ENCODE measurements at places on chromosomes 5 and 9.
A peak's percentile ranks its signal among the peaks of the same experiment; 100 is the strongest.

DNA sequence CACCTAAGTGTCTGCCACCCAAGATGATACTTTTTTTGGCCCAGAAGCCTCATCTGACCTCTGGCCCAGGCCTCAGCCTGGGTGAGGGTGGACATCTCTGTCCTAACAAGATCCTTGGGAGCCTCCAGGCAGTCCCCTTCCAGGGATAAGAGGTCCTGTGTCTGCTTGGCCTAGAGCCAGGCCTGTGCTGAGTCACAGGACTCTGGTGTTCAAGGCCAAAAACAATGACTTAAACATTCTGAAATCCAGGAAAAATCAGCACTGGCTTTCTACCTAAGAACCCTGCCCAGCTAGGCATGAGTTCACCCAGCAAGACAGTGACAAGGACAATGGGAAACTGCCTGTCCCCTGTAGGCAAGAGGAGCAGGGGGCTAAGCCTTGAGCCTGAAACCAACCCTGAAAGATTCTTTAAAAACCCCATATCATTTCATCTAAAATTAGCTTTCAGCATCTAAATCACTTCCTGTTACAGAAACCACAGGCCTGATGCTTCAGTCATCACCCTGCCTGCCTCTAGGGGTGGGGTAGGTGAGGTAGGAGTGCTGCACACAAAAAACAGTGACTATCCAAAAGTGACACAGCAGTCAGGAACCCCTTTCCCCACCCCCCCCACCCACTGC lies 29.9 kb downstream of the CSF2 start:
- peak; percentile 81 for DNase-seq

DNA sequence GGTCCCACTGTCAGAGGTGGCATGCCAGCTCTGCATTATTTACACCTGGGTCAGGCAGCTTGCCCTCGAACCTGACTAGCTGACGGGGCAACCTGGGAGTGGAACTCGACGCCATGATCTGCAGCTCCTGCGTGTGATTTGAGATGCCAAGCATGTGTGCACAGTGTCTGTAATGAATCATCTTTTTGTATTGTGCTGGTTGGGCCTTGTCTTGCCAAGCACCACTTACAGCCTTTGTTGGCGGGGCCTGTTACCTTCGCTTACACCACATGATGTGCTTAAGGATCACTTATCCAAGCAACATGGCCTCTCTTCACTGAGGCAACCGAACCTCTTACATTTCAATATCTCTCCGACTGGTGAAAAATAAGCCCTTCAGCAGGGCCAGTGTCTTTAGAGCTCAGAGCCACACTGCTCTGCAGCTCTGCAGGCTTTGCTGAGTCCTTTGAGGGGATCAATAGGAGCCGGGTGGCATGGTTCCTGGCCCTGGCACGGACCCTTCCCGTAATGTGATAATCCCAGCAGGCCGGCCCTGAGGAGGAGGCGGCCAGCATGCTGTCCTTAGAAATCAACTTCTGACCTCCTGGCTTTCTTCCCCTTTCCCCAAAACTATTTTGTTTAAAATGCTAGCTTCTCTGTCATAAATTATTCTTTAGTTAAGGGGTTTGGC lies 297.7 kb upstream of the CD180 start:
- DNase-seq = no peak

- DNase-seq = no peak
Measured at GRCh38 chr5:25107853-25108252, 463.1 kb upstream of the CDH10 start.

GRCh38 chr5:123518111-123518510 lies 6.1 kb downstream of the CSNK1G3 start:
- no peak for DNase-seq

DNA sequence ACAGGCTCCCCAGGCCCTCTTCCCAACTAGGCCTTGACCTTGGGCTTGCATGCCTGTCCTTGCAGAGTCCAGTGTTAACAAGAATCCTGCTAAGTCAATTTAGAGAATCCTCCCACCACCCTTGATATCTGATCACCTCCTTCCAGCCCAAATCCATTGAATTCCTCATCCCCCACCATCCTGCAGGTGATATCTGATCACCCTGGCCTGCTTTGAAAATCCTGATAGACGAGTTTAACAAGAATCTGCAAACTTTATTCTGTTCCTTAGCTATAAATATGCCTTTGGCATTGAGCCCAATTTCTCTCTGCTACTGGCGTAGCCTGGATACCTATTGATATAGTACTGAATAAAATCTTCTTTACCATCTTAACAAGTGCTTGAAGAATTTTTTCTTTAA lies 125.5 kb downstream of the DIRAS2 start:
- no peak for DNase-seq

DNA sequence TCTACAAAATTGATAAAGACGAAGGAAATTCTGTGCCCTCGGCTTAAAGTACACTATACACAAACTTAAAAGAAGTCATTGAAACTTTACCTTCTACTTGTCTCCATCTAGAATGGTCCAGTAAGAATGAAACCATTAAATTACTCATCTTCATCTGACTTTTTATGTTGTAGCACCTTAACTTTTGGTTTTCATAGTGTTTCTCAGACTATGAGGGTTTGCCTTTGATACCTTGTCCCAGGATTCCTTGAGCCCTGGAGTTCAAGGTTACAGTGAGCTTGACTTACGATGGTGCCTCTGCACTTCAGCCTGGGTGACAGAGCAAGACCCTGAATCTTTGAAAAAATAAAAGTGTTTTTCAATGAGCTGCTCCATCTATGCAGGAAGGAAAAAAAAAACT lies 132.2 kb downstream of the CDC42SE2 start:
- no peak for DNase-seq

GRCh38 chr5:22611327-22611726 lies 241.8 kb downstream of the CDH12 start:
- no peak for DNase-seq

GRCh38 chr5:4639946-4640345 lies 500.2 kb upstream of the ADAMTS16 start:
- DNase-seq = no peak

GRCh38 chr5:157545610-157546310 lies 29.8 kb downstream of the ADAM19 start:
- no peak for DNase-seq

DNA sequence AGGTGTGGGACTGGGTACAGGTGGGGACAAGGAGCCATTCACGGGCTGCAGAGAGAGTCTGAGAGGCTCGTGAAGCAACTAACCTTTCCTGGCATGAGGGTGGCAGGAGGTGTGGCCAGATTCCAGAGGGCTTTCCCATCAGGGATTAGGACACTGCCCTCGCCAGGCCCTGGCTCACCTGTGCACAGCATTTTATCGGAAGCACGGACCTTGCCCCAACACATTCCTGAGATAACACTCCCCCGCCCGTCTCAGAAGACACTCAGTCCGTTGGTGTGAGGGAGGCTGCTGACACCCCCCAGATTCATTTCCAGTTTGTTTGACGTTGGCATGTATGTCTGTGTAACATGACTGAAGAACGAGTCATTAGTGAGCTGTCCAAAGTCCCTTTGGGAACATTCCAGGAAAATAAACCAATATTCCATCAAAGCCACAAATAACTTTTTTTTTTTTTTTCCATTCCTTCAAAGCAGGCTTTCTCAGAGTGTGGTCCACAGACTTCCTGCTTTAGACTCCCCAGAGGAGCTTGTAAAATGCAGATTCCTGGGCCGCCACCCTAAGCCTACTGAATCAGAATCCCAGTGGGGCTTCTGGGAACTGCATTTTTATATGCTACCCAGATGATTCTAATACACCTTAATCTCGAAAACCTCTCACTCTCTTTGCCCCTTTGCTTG lies 23.4 kb downstream of the WWC1 start:
- peak; percentile 52 for DNase-seq

DNA sequence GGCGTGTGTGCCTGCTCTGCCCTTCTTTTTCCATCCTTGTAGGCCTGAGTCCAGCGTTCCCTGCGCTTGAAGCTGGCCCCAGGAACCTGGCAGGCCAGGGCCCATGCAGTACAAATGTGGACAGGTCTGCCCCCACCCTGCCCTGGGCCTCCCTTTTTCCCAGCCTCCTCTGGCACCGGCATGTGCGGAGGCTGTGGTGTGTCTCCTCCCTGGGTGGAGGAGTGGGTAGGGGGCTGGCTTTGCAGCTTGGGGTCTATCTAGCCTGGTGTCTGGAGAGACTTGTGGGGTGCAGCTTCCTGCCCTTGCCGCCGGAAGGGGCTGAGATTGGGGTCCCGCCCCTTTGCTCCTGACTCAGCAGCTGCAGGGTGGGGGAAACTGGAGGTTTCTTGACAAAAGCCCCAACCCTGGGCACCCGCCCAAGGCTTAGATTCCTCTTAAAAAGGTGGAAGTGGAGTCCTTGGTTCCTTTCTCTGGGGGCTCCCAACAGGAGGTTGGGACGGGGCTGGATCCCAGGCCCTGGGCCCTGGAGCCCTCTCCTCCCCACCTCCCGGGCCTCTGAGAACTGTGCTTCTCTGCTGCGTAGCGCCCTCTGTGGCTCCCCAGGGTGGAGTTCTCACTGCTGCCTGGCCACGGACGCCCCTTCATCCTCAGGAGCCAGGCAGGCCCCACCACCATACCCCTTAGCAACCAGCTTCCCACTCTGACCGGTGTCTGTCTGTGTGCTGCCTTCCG lies 18.0 kb downstream of the RXRA start:
- DNase-seq = no peak

DNA sequence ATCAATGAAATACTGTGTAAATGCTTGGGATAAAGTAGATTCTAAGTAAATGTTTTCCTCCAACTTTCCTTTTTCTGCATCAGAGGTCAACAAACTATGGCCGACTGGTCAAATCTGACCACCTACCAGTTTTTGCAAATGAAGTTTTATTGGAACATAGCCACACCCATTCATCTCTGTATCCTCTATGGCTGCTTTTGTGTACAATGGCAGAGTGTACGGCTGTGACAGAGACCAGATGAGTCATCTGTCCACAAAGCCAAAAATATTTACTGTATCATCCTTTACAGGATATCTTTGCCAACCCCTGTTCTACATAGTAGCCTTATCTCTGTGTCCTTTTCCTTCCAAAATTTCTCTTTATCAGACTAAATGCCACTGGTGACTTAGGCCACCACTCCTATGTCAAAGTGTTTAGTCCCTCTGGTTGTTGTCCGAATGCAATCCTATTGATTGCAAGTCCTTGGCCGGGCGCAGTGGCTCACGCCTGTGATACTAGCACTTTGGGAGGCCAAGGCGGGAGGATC lies 218.4 kb upstream of the KLF4 start:
- DNase-seq = peak; percentile 77

- no peak for DNase-seq
Measured at GRCh38 chr9:34898846-34899245, 59.2 kb upstream of the PHF24 start.

DNA sequence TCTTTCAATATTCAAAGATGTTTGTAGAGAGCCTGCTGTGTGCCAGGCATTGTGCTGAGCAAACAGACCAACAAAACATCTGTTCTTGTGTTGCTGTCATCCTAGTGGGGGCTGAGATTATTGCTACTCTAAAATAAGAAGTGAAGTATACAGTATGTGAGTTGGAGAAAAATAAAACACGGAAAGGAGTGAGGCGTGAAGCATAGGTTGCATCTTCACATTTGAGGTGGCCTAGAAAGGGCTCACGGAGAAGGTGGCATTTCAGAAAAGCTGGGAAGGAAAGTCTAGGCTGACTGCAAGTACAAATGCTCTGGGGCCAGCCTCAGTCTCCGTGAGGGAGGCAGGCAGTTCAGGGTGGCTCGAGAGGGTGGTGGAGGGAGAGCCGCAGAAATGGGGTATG lies 80.3 kb downstream of the CSNK1A1 start:
- DNase-seq = no peak

DNA sequence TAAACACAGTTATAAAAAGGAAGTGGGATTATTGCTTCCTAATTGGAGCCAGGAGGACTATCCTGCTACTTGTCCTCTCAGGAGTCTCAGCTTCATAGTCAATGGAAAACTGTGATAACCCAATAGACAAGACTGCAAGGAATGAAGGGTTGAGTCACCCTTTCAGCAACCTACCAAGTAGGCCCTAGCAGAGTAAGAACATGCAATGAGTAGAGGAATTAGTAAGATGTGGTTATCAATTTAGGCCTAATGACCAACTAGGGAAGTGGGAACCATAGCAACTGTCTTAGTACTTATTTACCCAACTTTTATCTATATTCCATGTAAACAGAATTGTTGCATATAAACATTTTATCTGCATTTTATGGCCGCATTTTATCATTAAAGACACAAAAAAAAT lies 310.1 kb downstream of the RFX3 start:
- DNase-seq = no peak

- no peak for DNase-seq
Measured at GRCh38 chr5:38607930-38608564, 51.6 kb upstream of the LIFR start.

- no peak for DNase-seq
Measured at GRCh38 chr5:176626876-176627236, 3.5 kb downstream of the SNCB start.

DNA sequence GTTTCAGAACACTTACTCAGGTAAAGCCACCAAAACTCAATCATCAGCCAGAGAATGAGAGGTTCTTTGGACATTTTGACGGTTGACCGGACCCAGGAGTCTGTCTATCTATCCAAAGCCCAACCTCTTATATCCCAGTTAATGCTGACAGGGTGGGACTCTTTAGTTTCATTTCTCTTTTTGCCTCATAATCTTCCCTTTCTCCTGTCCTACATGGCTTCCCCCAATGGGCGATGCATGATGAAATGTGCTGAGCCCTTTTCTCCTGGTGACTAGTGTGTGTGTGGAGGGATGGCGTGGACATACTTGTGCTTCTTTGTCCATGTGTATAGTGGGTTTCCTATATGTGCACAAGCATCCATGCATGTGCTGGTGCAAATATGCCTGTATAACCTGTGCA lies at the start of gene TIMD4:
Gene TIMD4, minus strand, starts transcription at position 102 of the 400 bp plus-strand sequence. Its CDS starts 28 bp downstream, at position 74.
- no peak for DNase-seq

- peak; percentile 80 for DNase-seq
Measured at GRCh38 chr9:15135164-15135792, 171.7 kb downstream of the TTC39B start.

GRCh38 chr9:1337169-1337568 lies 287.0 kb downstream of the DMRT2 start:
- DNase-seq = peak; percentile 12

DNA sequence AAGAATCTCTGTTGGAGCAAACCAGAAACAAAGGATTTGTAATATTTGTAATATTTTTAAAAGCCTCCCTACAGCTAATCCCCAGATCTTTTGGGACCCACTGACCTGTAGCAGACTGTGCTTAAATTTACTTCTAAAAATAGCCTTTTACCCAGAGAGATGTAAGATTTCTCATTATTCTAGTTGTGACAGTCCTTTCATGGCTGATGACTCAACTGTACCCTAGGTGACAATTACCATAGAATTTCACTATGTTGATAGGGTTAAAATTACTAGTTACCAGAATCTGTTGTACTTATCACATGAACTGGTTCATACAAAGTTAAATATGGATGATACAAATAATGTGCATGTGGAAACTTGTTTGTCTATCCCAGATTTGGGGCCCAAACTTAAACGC lies 543.9 kb upstream of the SEMA6A start:
- DNase-seq = no peak

- DNase-seq = no peak
Measured at GRCh38 chr9:79642671-79643070, 70.9 kb downstream of the TLE4 start.

DNA sequence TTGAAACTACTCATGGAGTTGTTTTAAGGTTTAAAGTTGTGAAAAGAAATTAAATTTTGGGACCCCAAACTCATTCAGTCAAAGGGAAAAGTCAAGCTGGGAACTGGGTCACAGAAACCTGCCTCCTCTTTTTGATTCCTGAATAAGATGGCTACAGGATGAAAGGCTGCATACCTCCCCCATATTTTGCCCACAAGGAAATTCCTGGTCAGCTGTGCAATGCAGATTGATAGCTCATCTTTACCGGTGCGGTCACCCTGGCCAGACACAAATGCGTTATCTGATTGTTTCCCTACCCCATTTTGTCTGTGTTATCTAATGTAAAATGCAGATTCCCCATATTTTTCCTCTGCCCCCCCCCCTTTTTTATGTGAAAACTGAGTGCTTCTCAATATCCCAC lies 1.3 kb downstream of the HAVCR2 start:
- no peak for DNase-seq
